ENCODE measurements at places on chromosomes 6 and 20.

DNA sequence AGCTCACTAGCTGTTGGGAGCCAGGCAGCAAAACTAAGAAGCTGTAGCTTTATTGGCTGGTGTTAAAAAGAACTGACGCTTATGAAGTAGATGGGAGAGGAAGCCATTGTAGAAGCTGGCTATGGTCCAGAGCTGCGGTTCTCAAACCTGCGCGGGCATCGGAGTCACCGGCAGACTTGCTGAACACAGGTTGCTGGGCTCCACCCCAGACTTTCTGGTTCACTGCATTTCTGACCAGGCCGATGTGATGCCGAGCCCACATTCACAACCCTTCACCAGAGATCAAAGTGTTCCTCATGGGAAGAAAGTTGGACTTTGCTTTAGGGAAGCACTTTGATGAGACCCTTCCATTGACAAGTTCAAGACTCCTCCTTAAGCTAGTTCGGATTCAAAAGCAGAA lies 231.6 kb downstream of the QKI start:
- no peak for DNase-seq

- no peak for DNase-seq
Measured at GRCh38 chr6:38180586-38180985, 361.1 kb downstream of the ZFAND3 start.

DNA sequence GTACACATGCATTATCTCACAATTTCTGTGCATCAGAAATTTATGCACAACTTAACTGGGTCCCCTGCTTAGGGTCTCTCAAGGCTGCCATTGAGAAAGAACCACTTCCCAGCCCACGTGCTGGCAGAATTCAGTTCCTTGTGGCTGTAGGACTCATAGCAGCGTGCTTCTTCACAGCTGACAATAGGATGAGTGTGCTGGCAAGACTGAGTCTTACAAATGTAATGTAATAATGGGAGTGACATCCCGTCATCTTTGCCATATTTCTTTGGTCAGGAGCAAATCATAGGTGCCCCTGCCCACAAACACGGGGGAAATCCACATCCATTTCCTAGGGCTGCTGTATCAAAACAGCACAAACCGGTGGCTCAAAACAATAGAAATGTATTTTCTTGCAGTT lies 77.4 kb downstream of the FIG4 start:
- DNase-seq, result no peak

DNA sequence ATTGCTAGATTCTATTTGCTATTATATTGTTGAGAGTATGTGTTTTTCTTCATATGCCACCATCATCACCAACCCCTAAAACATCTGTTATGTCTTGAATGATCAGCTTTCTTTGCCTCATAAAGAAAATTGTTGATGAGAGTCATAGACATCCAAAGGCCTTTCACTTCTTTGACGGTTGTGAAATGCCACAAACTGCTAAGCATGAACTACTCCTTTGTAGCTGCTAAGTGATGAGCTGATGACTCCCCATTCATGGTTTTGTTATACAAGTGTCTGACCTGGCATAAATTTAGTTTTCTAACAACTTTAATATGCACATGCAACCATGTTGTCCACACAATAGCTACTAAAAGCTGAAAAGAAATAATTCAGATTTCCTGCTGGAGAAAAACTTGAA lies 684 bp upstream of the MED23 start:
- no peak for DNase-seq

DNA sequence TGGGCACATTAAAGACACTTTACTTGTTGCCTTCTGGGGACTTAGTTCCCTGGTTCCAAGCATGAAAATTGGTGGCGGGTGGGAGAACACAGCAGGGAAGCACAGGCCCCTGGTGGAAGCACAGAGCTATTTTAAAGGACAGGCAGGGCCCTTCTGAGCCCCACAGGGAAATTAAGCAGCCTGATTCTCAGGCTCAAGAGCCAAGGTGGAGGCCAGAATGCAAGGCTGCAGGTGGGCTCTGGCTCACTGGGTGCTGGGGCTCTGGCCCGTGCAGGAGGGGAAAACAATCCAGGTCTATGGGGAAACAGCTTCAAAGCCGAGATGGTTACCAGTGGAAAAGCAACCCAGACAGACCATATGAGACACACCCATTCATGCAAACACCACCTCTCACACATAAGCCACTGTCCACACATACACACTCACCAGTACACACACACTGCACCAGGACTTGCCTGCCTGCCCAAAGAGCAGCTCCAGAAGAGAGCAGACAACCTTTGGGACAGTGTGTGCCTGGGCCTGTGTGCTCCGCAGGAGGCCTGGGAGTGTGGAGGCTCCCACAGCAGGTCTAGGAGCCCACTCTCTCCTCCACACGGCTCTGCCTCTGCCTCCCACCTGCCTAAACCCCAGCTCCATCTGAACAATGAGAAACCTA lies 30.6 kb downstream of the TFEB start:
- DNase-seq, result no peak

- no peak for DNase-seq
Measured at GRCh38 chr20:40632346-40632976, 56.6 kb downstream of the MAFB start.

DNA sequence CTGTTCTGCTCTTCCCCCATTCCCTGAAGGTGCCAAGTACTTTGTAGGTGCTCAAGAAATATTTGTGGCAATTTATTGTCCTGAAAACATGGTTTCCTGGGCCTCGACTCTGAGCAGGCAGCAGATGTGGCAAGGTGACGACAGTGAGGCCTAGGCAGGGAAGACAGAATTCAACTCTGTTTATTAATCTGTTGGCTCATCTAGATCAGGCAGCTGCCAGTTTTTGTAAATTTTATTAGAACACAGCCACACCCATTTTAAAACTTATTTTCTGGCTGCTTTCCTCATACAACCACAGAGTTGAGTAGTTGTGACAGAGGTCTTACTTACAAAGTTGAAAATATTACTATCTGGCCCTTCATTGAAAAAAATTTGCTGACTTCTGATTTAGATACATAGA lies 24.5 kb downstream of the MAPK14 start:
- no peak for DNase-seq

DNA sequence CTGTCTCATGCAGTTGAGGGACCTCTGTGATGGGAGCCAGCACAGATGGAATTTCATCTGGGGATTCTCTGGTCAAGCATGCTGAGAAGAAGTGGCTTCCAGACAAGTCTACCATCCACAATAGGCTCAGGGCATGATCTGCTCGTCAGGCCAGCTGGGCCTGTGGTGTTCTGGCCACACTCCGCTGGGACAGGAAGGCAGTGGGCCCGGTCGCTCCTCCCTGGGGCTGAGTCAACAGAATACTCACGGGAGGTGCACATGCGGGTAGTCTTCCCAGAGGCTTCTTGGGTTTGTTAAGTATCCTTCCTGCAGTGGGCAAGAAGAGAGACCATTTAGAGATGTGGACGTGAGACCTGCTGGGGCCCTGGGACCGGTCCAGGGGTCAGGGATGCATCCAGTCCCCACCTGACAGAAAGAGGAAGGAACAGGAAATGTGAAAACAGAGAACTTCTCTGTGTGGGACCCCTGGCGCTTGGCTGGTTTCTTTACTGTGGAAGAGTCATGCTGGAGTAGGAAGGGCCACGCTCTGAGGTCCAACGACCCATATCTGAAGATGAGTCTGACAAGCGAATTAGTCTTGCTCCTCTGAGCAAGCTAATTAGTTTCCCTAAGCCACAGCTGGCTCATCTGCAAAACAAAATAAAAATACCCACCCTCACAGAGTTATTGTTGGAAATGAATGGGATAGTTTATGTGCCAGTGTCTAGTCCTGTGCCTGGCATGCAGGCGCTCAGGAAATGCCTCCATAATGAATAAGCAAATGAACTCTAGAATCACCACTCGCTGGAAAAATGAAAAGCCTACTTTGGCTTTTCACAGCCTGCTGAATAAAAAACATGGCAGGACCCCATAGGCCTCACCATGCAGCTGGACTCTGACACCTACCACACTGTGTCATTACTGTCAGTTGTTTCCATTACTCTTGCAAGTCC lies 67.3 kb downstream of the TRAM2 start:
- no peak for DNase-seq

DNA sequence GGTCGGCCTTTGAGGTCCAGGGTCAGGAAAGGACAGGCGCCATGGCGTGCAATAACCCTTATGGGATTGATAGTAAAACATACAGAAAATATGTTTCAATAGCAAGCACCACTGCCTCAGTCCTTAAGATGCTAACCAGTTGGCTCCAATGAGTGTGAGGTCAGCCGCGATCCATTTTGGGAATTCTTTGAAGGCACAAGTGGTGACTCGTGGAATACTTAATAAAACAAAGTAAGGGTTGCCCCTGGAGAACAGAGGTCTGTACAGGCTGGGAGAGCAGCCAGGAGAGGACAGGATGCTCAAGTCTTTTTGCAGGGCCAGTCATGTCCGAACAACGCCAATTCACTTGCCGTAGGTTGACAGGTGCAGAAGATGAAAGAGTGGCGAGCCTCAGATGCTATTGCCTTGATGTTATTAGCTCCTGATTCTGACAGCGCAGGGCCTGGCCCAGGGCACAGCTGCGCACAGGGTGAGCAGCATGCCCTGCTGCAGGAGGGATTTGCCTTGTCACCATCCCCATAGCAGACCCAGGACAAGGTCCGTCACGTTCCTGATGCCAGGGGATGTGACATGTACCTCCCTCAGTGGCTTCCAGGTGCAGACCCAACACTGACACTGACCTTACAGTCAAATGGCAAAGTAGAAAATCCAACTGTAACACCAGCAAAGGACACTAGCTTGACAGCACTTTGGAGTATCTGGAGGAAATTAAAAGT lies 21.8 kb downstream of the SYNDIG1 start:
- DNase-seq, result no peak

DNA sequence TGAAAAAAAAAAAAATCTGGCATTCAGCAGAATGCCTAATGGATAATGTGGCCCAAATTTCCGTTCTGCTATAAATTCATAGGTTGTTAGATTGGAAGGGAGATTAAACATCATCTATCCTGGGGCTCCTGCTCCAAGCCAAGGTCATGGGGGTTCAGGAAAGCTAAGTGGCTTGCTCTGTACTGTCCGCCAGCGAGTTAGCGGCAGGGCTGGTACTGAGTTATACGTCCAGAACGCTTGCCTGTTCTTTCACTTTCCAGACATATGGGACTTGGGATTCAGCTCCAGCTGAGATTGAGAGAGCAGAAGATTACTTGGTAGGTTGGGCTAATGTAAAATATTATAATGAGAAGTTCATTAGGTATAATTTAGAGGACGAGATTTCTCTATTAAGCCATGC lies 858 bp downstream of the RWDD1 start:
- DNase-seq, result no peak

- no peak for DNase-seq
Measured at GRCh38 chr20:10713161-10713560, 39.4 kb upstream of the JAG1 start.

DNA sequence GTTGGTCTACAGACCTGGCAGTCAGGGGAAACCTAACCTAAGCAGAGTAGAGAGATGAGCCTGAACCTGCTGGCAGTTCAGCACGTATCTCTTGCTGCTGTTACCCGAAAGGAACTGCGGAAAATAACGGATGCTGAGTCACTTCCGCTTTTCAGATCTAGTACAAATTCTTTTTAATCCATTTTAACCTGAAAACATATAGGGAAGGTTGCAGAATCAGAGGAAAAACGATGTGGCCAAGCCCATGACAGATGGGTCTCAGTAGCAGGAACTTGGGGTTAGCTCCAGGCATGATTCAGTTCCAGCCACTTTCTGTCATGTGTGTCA lies 351.9 kb upstream of the PRND start:
- peak; percentile 16 for DNase-seq

DNA sequence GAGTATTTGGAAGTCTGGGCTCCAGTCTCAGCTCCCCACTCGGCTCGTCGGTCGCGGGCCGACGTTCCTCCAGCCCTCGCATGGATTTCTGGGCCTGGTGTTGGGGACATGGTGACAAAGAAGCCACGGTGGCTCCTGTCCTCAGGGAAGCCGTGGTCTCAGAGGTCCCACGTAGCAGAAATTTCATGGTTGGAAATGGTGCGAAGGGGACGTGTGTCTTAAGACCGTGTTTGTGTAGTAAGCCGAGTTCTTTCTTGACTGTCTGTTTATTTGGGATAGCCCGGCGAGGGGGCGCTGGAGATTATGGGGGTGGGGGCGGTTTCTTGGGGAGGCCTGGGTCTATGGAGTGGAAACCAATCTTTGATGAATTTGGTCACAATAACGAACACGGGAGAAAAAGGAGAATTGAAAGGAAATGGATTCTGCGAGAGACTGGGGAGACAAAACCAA lies 23.5 kb upstream of the MAP3K7 start:
- no peak for DNase-seq

DNA sequence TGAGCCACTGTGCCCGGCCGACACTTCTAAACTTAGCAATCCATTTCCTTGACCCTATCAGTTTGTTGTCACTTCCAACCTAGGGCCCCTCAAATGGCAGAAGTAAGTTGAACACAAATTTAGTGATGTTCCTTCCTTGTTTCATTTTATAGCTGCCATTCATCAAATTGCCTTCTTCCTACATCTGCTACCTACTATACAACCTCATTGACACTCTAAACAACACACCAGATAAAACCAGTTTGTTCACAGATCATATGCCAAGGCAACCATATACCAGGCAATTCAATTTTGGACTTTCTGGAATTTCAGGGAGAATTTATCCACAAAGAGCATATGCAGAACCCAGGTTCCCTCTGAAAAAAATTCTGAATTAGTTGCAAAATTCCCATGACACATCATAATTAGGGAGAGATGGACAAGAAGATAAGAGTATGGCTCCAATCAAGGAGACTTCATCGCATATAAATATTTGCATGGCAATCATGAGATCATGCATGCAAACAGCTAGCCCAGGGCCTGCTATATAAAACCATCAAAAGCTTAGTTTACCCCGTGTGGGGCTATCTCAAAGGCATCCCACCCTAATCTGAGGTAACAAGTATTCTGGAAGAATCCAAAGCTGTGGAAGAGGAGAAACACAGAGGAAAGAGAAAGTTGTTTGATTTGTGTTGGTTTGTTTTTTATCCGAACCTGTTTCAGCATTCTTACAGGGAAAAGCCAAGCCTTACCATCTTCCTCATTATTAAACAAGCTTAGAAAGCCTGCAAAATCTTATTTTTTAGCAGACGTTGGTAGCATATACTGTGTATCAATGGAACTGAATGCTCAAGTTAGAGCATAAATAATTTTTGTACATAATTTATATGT lies 132.8 kb upstream of the TNFAIP3 start:
- DNase-seq, result no peak

GRCh38 chr6:111731456-111732195 lies 125.9 kb upstream of the TRAF3IP2 start:
- no peak for DNase-seq

- DNase-seq, result no peak
Measured at GRCh38 chr6:25026723-25027122, 91.0 kb upstream of the RIPOR2 start.

GRCh38 chr20:63578224-63579016 lies 4.4 kb upstream of the HELZ2 start:
- DNase-seq, result no peak

GRCh38 chr6:41191569-41191968 lies 9.4 kb downstream of the TREML2 start:
- DNase-seq, result peak; percentile 13

GRCh38 chr20:48326868-48327267 lies 500.9 kb downstream of the PREX1 start:
- no peak for DNase-seq

GRCh38 chr6:43070028-43070632 lies 6.0 kb upstream of the PTK7 start:
- DNase-seq, result no peak

- no peak for DNase-seq
Measured at GRCh38 chr6:63565727-63566596, 6.3 kb upstream of the LOC128125822 start.
